Activated T-cell treated with anti-CD3 and anti-CD28 coated beads, Interleukin-2, amount 50 U/mL, for 4 hours (primary cell): ENCODE measurements at places on chromosomes 1 and 21. TPM values are rescaled to one million over a fixed set of nuclear protein-coding genes. Genes with fewer than 3 reads are reported as not detected.

MYOG gene
- total RNA-seq, result not detected

GRCh38 chr1:27086026-27086425 is 68.9 kb downstream of the SLC9A1 start:
- DNase-seq, result no peak

- no peak for DNase-seq
Observed at GRCh38 chr1:169250795-169251194, 116.8 kb downstream of the NME7 start.

NBL1 gene
- total RNA-seq, result 20.7 TPM

GRCh38 chr1:28301368-28302174 is 27.3 kb upstream of the MED18 start:
- no peak for DNase-seq
